ENCODE measurements at places on chromosomes 2 and 18.

GRCh38 chr2:69554981-69555380 lies 88.6 kb downstream of the AAK1 start:
- DNase-seq, result no peak

DNA sequence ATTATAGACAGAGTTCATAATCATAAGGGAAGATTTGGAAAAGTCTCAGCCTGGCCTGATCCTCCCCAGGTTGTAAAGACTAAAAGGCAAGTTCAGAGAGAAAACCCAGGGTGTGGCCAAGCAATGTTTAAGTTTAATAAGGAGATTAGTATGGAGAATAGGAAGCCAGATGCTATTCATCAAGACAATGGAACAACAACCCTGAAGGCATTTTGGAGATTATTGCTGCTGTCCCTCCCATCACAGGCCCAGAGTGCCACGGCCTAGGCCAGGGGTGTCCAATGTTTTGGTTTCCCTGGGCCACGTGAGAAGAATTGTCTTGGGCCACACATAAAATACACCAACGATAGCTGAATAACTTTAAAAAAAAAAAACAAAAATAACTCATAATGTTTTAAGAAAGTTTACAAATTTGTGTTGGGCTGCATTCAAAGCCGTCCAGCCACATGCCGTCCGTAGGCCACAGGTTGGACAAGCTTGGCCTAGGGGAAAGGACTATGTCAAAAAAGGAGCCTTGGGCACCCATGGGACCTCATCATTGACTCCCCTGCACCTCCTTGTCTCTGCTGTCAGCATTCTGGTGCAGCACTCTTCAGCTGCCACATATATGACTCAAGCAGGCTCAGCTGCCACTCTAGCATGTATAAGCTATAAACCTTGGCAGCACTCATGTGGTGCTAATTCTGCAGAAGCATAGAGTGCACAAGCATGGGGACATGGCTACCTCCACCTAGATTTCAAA lies 20.8 kb downstream of the DPP4 start:
- DNase-seq, result no peak

DNA sequence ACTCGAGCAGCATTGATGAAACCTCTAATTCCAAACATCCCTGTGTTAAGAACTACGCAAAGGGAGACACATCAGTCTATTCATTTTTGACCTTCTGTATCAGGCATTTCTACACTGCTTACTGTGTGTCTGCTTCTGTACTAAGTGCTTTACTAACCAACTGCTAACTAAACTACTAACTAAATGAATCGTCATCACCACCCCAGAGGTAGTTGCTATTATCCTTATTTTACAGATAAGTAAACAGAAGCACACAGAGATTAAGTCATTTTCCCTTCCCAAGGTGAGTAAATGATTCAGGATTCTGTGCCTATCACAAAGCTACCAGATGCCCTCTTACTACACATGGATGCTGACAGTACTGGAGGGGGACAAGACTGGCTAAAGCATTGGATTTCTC lies 284.1 kb downstream of the AGPS start:
- no peak for DNase-seq

GRCh38 chr2:195656161-195656858 lies 716 bp upstream of the SLC39A10 start:
- DNase-seq, result no peak

- DNase-seq, result no peak
Measured at GRCh38 chr18:75192899-75193298, 16.0 kb downstream of the PTGR3 start.

Data from hypothalamus (tissue), 51 donors.